Spinal cord (tissue), 10 donors: ENCODE measurements at places on chromosomes 13 and 19. TPM values are rescaled to one million over a fixed set of nuclear protein-coding genes. Genes with fewer than 3 reads are reported as not detected.

DNA sequence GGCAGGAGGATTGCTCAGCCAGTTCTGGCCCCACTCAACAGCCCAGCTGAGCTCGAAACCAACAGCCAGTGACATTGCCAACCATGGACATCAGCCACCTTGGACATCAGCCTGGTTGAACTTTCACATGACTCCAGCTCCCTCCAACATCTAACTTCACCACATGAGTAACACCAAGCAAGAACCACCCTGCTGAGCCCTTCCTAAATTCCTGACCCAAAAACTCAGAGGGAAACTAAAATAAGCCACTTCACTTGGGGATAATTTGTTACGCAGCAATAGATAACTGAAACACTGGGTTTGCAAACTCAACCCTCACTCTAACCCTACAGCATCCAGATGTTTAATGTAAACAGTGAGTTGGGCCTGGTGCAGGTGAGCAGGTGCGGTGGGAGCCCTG is 10.7 kb upstream of the LRFN3 start:
- H3K36me3 ChIP-seq, result no peaks in the 10 kb centered on the region
- H3K27me3 ChIP-seq, result peaks cover 2% of the 10 kb centered on the region
- H3K4me1 ChIP-seq, result no peaks in the 10 kb centered on the region
- H3K27ac ChIP-seq, result no peak overlapping the region
- no peak overlapping the region for H3K4me3 ChIP-seq

The TEX29 gene
- 0.75 TPM for polyA plus RNA-seq

GRCh38 chr19:5683177-5683886 is 2.5 kb downstream of the HSD11B1L start:
- H3K27me3 ChIP-seq, result no peaks in the 10 kb centered on the region
- no peak overlapping the region for H3K27ac ChIP-seq
- H3K36me3 ChIP-seq, result peaks cover 24% of the 10 kb centered on the region
- DNase-seq, result no peak
- no peak overlapping the region for H3K4me3 ChIP-seq

DNA sequence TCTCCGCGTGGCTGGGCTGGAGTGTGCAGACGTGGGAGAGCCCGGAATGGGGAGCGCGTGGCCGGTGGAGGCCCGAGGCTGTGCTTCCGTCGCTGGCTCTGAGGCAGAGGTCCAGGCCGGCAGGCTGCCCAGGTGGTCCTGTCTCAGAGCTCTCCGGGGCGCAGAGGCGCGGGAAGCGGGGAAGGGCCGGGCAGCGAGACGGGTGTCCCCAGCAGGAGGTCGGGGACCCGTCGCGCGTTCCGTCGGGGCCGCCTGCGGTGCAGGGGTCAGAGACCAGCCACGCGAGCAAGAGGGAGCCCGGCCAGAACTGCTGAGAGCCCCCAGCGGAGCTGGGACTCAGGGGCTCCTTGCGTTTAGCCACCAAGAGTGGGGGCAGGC is 1.3 kb upstream of the C1QTNF9 start:
- H3K36me3 ChIP-seq, result peaks cover 28% of the 10 kb centered on the region
- H3K4me1 ChIP-seq, result peaks cover 8% of the 10 kb centered on the region
- H3K4me3 ChIP-seq, result no peak overlapping the region
- no peak for DNase-seq
- no peaks in the 10 kb centered on the region for H3K27me3 ChIP-seq

- H3K27ac ChIP-seq, result no peak overlapping the region
- no peaks in the 10 kb centered on the region for H3K27me3 ChIP-seq
- H3K4me1 ChIP-seq, result peaks cover 3% of the 10 kb centered on the region
- no peak for DNase-seq
- H3K36me3 ChIP-seq, result peaks cover 13% of the 10 kb centered on the region
- H3K4me3 ChIP-seq, result no peak overlapping the region
Observed at GRCh38 chr13:110471833-110472162, 89.7 kb downstream of the RAB20 start.

- H3K4me3 ChIP-seq, result no peak overlapping the region
- no peaks in the 10 kb centered on the region for H3K27me3 ChIP-seq
- H3K4me1 ChIP-seq, result peaks cover 14% of the 10 kb centered on the region
- no peak for DNase-seq
Observed at GRCh38 chr19:39428283-39429112, 7.3 kb downstream of the RPS16 start.
